Stromal cell of bone marrow (primary cell): ENCODE measurements at places on chromosomes 2 and 18.
A peak's percentile ranks its signal among the peaks of the same experiment; 100 is the strongest.

GRCh38 chr18:48896875-48897511 lies 53.8 kb downstream of the SMAD7 start:
- no peak for DNase-seq

- peak; percentile 81 for DNase-seq
These were observed 430 bp upstream of the CHMP1B start for GRCh38 chr18:11850821-11851145.

DNA sequence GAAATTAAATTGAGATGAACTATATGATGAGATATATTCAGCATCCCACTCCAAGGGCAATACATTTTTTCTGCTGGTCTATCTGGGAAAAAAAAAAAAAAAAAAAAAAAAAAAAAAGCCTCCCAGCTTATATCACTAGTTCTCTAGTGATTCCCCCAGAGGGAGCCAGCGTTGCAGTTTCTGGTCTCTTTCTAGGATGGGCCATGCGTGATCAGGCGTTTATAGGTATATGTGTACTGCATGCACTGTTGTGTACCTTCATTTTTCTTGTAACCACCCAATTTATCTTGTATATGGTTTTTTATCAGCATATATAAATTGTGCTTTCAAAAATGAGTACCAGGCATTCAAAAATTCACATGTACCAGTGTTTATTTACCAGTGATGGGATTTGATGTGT lies 35.1 kb downstream of the DCDC2C start:
- DNase-seq: no peak

DNA sequence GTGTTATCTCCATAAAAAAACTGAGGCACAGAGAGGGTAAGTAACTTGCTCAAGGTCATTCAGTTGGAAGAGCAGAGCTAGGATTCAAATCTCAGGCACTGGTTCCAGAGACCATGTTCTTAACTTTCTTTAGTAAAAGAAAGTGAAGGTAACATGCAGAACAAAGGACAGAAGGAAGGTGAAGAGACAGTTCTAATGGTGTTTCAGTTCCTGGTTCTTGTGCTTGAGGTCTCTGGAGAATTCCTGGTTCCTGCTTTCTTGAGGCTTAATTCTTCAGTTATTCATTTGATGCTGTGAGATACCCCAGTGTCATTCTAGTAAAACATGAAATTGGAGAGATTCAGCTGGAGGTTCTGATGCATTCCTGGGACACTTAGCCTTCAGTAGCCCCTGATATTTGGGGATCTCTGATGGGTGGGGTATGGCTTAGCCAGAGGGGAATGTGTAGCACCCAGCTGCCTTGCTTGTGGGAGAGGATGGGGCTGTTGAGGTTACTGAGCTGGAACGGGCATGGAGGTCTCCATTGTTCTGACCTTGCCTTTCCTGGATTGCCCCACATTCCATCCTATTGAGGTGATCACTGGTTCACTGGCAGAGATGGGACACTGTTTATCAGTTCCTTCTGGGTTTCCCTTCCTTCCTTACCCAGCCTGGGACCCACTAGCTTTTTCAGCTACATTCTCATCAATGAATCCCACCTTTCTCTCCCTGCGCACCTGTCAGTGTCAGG lies 46.8 kb downstream of the SEMA4F start:
- DNase-seq: no peak

DNA sequence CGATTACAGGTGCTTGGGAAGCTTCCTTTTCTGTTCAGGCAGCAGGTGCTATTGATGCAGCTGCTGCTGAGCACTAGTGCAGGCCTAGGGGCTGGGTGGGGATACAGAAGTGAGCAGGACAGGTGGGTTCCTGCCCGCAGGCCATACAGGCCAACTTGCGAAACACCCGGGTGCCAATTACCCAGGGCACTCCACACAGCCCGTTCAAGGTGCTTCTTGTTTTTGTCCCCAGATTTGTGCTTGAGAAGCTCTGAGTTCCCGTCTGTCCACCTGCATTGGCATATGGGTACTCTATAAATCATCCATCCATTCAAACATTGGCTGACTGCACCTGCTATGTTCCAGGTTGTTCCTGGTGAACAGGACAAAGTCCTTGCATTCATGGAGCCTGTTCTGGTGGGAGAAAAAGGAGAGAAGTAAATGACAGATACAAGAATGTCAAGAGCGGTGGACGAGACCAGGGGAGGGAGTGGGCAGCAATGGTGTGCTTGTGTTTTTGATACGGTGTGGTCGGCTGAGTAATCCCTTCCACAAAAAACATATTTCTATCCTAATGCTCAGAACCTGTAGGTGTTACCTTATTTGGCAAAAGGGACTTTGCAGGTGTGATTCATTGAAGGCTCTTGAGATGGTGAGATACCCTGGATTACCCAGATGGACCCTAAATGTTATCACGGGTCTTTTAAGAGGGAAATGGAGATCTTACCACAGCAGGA lies 31.4 kb downstream of the SH3BP4 start:
- no peak for DNase-seq

- DNase-seq: peak; percentile 72
These were observed 46.0 kb downstream of the NPAS2 start for GRCh38 chr2:100865816-100866460.
